Effector CD8-positive, alpha-beta T cell (primary cell): ENCODE measurements at places on chromosomes 16 and 17.

DNA sequence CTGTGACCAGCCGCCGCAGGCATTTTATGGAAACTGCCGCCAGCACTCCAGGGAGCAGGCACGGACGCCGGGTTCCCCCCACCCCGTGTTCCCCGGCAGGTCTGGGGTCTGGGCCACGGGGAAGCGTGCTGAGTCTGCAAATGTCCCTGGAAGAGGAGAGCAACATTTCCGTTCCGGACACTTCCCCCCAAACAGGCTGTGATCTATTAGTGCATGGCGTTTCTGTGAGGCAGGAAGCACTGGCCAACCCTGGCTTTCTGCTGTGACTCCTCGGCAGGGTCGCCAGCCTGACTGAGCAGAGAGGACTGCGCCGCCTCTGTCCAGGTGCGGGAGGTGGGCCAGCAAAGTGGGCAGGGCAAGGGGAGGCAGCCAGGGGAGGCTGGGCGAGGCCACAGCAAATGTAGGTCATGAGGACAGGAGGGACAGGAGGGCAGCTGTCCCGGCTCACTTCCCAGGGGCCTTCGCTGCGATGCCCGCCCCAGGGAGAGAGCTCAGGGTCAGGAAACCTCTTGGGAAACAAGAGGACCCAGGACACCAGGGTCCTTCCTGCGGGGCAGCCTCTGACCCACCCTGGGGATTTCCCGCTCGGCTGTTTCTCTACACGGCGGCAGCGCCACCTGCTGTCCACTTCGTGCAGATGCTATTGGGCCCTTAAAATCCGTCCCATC, 9.5 kb downstream of the FOXF1 start:
- DNase-seq: peak; percentile 35

DNA sequence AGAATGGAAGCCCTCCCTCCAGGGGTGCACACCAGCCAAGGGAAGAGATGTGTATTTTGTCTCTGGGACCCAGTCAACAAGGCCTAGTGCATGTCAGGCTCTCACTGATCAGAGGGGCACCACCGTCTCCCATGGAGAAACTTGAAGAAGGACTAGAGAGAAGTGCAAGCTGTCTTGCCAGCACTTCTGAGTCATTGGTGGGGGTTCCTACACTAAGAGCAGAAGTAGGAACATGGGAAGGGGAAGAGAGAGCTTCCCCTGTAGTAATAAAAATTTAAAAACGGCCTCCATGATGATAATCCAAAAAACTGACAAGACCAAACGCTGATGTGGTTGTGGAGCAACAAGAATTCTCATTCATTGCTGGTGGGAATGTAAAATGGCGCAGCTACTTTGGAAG, 46.3 kb downstream of the DYNLRB2 start:
- DNase-seq: no peak

GRCh38 chr16:48659940-48660339, 50.0 kb upstream of the N4BP1 start:
- DNase-seq: no peak

DNA sequence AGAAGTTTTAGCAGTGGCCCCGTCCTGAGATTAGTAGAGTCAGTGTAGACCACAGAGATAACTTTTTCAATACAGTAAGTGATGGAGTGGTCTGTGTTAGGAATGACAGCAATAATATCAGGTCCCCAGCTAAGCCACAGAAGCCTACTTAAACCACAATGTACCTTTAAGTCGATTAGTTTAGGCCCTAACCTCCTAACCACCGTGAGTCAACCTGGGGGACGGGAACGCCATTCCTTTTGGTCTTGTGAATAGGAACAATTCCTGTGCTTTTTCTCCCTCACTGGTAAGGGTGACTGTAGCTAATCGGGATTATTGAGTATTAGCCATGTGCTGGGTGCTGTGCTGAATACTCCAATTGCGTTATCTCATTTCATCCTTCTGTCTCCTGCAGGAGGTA, 14.0 kb downstream of the YPEL2 start:
- DNase-seq: no peak

DNA sequence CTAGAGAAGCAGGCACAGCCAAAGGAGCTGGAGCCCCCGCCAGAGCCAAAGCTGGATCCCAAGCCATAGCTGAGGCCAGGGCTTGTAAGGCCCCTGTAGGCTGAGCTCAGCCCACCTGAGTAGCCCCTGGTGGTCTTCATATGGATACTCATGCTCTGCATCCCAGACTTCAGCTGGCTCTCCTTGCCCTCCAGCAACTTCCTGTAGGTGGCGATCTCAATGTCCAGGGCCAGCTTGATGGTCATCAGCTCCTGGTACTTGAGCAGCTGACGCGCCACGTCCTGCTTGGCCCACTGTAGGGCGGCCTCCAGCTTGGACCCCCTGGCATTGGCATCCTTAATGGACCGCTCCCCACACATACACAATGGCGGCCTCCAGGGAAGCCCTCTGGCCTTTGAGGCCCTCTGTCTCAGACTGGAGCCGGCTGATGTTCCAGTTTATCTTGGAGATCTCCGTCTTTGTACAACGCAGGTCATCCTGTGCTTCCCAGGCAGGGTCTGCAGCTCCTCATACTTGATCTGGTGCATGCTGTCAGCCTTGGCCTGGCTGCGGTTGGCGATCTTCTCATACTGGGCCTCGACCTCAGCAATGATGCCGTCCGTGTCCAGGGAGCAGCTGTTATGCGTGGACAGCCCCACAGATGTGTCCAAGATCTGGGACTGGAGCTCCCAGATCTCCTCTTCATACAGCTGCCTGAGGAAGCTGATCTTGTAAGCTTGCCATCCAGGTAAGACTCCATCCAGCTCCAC, 28.9 kb downstream of the IKZF3 start:
- DNase-seq: no peak

DNA sequence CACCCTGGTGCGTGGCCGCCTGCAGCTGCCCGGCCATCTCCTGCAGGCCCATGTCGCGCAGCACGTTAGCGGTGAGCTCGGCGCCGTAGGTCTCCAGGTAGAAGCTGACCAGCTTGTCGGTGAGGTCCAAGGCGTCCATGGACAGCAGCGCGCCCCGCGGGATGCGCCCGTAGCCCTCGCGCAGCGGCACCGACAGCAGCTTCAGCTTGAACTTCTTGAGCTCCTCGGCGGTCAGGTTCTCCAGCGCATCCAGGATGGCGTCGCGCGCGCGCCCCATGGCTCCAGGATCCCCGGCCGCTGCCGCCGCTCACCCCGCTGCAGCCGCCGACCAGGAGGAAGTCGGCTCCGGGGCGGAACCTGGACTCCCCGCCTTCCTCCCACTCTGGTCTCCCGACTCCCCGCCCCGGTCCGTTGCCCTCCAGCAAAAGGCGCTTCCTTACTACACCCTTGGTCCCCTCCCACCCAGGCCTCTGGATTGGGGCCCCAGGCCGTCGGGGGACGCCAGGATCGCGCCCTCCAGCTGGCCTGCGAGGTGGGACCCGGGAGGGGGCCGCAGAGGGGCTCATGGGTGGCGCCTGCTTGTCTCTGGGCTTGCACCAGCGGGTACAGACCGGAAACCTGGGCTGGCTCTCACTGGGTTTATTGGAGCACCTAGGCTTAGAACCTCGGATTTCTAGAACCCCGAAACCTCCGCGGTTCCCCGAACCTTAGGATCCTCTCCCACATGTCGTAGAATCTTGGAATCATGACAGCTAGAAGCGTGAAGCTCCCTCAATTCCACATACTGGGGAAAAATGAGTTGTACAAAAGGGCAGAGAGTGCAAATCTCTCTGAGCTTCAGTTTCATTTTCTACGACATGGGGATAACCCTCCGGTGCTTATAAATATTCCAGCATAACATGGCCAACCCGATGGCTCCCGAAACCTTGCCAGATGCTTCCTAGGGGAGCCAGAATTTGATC, at the start of gene PYCARD:
Gene PYCARD (minus strand): TSS at position 347 of the 962 bp plus-strand sequence. CDS start 70 bp downstream, at position 277.
- DNase-seq: no peak

DNA sequence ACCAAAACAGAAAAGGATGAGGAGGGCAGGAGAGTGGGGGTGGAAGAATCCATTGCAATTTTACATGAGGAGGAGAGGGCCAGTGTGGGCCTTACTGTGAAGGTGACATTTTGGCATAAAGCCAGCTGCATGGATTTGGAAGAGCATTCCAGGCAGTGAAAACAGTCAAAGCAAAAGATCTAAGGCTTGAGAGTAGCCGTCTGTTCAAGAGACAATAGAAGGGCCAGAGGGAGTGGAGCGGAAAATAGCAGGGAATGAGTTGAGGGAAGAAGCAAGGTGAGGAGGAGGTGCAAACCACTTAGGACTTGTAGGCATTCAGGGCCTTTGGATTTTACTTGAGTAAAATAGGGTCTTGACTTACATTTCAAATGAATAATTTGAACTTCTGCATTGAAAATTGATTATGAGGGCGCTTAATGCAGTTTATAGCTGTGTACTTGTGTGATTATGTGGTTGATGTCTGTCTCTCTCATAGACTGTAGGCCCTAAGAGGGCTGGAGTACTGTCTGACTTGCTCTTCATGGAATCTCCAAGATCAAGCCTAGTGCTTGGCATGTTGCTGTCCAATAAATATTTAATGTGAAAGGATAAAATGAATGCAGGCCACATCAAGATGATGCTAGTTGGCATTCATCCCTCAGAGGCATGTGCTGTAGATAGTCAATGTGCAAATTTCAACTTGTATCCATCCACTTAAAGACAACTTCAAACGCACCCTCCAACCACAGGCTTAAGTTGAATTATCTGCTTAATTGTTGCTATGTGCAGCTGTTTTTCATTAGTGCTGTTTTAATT, 772.1 kb upstream of the RBFOX1 start:
- DNase-seq: no peak

DNA sequence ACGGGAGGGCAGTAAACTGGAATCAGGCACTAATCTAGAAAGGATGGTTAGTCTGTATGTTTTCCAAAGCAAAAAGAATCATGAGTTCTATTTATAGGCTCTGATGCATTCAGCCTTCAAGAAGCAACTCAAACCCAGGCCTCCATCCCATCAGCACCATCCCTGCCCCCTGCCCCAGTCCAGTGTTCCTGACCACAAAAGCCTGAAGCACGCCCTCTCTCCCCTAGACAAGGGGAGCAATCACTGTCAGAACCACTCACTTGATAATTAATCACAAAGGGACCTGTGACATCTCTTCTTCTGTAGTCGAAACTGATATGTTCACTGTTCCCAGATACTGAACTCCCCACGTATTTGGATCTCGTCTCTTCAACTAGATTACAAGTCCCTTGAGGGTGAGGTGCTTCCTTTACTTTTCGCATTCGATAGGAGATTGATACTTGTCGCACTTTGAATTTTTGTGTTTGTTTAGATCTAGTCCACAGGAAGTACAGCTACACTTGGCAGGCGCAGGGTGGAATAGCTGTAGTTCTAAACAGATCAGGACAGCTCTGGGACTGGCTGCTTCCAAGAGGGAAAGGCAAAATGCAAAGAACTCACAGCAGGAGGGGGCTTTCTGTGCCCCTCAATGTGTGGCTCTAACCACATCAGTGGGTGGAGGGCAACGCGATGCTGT, 36.4 kb upstream of the CCDC182 start:
- DNase-seq: no peak

DNA sequence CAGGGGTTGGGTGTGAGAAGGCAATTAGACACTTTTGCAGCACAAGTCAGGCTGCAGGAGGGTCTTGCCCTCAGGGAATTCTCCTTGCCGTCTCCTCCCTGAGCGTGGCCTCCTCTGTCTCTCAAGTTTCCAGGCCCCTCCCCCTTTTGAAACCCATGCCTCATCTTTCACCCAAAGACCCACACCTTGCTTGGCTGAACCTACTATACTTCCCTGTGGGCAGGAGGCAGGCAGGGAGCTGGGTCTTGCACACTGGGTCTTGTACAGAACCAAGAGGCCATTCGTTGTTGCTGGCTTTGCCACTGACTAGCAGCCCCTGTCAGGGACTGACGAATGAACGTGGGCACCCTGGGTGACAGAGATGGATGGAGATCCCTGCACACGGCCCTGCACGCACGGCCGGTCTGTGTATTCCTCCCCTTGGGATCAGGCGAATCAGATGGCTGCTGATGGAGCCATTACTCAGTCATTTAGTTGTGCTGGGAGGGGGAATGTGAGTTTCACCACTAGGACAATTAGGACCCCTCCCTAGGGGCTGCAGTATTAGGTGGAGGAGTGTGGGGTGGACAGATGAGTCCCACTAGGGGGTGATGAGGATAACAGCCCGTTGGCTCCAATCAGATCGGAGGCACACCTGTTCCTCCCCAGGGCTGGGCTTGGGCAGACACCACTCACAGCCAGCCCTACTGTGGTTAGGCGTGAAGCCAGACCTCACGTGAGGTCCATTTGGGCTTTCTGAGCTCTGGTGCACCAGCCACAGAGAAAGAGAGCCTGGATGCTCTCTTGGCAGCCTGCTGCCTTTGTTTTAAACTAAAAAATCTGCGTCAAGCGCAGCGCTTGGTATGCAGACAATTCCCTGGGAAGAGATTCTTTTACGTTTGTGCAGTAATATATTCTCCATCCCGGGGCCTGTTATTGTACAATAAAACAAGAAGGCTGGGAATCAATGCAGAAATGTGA, 167.7 kb upstream of the WSCD1 start:
- no peak for DNase-seq

- DNase-seq: no peak
Measured at GRCh38 chr17:869567-870525, 87.7 kb downstream of the MRM3 start.

- DNase-seq: no peak
Measured at GRCh38 chr17:42784409-42784808, 4.0 kb downstream of the WNK4 start.

GRCh38 chr17:58232707-58233156, 5.7 kb upstream of the LPO start:
- DNase-seq: no peak

DNA sequence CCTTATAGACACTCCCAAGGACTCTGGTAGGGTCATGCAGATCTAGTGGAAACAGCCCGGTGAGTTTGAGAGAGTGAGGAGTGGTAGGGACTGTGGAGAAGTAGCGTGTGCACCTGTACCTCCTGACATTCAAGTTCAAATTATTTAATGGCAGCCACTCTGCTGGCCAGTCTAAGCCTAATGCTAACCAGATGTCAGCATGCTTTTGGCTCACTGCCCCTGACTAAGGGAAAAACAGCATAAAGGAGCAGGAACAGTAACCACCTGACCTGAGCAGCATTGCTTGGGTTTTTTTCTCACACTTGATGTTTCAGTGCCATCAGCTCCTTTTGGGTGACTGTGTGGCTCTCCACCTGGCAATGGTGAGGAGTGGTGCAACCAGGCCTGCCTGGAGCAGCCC, 23.8 kb upstream of the SLC12A3 start:
- no peak for DNase-seq

DNA sequence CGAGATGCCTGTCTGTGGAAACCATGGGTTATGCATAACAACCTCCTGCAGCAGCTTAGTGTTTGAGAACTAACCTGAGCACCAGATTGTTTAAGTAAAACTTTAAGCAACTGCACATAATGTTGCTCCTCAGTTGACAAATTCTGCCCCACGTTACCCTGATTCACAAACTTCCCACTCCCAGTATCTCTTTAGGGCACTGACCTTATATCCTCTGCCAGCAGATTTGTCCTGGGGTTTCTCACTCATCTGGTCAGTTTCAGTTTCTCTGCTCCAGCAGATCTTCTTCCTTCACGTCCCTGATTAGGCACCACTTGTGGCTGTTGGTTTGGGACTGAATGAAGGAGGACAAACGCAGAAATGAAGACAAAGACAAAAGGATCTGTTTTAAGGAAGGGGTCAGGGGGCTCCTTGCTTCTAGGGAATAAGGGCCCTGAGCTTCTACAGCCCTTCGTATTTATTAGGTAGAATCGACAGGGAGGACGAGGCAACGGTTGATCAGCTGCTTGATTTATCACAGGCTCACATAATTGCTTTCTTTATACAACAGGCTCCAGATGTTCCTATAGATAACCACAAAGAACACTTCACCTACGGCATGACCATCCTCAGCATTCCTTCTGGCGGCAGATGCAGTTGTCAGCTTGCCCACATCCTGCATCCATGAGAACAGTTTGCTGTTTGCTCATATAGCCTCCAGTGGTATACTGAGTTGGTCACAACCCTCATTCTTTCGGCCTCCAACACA, 13.5 kb upstream of the ZNF689 start:
- no peak for DNase-seq

GRCh38 chr17:55159251-55159650, 105.5 kb upstream of the HLF start:
- no peak for DNase-seq
